Stimulated activated naive CD8-positive, alpha-beta T cell treated with anti-CD3 and anti-CD28 coated beads, Interleukin-15, Interleukin-2, amounts not matched to agents 100 U/mL and 50 U/mL, for 24 hours (primary cell): ENCODE measurements at places on chromosomes 16 and 17.

GRCh38 chr16:88633684-88634140 lies 4.7 kb upstream of the IL17C start:
- peak; percentile 80 for DNase-seq

DNA sequence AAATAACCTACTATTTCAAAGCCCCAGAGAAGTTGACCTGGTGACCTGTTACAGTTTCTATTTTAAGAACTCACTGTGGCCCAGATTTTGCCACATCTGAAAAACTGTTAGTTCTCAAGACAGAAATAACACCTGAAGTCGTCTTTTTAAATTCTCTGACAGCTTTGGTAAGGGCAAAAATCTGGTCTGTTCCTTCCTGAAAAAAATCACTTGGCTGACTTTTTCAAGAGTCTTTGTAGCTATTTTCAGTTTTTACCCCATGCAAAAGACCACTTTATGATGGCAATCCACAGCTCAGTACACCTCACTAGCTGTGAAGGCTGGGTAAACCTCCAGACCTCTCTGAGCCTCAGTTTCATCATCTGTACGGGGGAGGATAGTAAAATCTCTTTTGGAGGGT lies 60.7 kb upstream of the SREBF1 start:
- DNase-seq, result no peak

DNA sequence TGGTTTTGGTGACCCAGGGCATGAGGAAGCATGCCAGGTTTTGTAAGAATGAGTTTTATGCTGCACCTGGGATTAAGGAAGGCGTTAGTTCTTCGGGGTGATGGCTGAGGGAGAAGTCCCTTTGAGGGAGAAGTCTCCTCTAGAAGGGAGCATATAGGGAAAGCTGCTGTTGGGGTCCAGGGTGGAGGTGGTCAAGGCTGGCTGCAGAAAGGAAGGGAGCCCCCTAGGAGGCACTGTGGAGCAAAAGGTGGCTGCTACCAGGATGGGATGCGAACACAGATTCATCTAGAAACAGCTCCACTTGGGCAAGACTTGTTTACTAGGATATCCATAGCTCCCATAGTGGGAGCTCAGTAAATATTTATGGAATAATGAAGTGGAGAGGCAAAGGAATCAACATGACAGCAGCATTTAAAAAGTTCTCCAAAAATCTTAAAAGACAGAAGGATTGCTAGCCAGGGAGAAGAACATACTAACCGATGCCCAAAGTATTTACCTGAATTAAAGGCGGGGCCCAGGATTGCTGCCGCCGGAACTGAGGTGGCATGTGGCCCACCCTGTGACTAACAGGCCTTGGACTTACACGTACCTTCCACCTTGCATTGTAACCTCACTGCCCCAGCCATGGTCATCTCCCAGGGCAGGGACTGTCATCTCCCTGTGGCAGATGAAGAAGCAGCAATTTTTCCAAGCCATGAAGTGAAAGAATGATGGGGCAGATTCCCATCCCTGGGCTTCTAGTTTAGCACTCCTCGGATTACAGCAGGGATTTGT lies 7.1 kb upstream of the LPCAT2 start:
- DNase-seq, result no peak

DNA sequence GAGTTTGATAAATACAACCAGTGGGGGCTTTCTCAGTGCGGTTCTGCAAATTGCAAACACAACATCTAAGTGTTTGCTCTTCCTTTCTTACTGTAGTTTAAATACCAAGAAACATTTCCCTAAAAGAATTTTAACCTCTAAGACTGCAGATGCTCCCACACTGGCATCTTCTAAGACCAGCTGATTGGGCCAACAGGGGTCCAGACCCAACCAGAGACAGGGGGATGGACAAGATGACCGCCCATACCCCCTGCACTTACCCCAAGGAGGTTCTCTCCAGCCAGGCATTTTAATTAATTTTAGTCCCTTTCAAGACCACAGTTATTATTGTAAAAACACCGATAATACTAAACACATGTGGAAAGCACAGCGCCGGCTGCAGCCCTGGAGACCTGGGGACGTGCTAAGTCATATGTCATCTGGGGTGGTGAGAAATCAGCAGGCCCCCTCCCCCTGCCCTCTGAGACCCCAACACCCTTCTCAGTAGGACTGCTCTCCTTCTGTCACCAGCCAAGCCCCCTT lies 242.3 kb downstream of the SOX9 start:
- no peak for DNase-seq

- no peak for DNase-seq
Observed at GRCh38 chr17:69457603-69458002, 43.1 kb downstream of the MAP2K6 start.

- DNase-seq, result no peak
Observed at GRCh38 chr16:68233835-68234187, 2.1 kb downstream of the ESRP2 start.
